Mesothelial cell of epicardium (in vitro differentiated cells): ENCODE measurements at places on chromosomes 5 and 9. TPM values are rescaled to one million over a fixed set of nuclear protein-coding genes. Genes with fewer than 3 reads are reported as not detected.
A peak's percentile ranks its signal among the peaks of the same experiment; 100 is the strongest.

The TAS2R1 gene
- not detected in 3 replicates for total RNA-seq

The EIF4E1B gene
- total RNA-seq: not detected in 3 replicates

The RMI1 gene
- total RNA-seq: 8.8 to 9.8 TPM (median 9.2 TPM) in 3 replicates

The TOR1B gene
- total RNA-seq: 15.3 to 18.0 TPM (median 16.1 TPM) in 3 replicates

The TAF1L gene
- 0.05 TPM in 1 of 3 replicates, not detected in the others for total RNA-seq

- no peaks in the 10 kb centered on the region for H3K27me3 ChIP-seq
- no peak overlapping the region for H3K4me3 ChIP-seq
- no peak for DNase-seq
- peaks cover 15% of the 10 kb centered on the region for H3K4me1 ChIP-seq
- no peaks in the 10 kb centered on the region for H3K36me3 ChIP-seq
These were observed 598 bp upstream of the TMED7 start for GRCh38 chr5:115626445-115626823.

DNA sequence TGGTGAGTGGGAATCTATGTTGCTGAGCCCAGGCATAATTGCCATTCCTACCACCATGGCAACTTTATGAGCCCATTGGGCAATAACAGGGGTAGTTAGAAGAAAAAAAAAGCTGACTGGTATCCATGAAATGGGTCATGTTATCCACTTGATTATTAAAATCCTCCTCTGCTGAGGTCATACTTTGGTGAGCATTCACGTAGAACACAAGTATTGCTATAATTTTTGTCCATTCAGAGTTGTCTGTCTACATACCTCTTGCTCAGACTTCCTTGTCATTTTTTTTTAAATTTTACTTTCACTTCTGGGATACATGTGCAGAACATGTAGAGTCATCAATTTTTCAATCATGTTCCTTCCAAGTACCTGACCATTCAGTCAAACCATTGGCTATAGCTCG, 780.8 kb upstream of the ARRDC3 start:
- H3K27ac ChIP-seq: no peak overlapping the region
- DNase-seq: no peak
- no peaks in the 10 kb centered on the region for H3K36me3 ChIP-seq
- no peak overlapping the region for H3K4me3 ChIP-seq

- peaks cover 28% of the 10 kb centered on the region for H3K4me1 ChIP-seq
- DNase-seq: no peak
- H3K36me3 ChIP-seq: no peaks in the 10 kb centered on the region
- no peak overlapping the region for H3K4me3 ChIP-seq
- H3K27me3 ChIP-seq: peaks cover 2% of the 10 kb centered on the region
These were observed 812.9 kb upstream of the ZNF608 start for GRCh38 chr5:125559296-125559695.

- H3K27me3 ChIP-seq: no peaks in the 10 kb centered on the region
- H3K4me3 ChIP-seq: no peak overlapping the region
- H3K4me1 ChIP-seq: no peaks in the 10 kb centered on the region
- no peak for DNase-seq
These were observed 701.5 kb upstream of the MEF2C start for GRCh38 chr5:89584339-89584956.

DNA sequence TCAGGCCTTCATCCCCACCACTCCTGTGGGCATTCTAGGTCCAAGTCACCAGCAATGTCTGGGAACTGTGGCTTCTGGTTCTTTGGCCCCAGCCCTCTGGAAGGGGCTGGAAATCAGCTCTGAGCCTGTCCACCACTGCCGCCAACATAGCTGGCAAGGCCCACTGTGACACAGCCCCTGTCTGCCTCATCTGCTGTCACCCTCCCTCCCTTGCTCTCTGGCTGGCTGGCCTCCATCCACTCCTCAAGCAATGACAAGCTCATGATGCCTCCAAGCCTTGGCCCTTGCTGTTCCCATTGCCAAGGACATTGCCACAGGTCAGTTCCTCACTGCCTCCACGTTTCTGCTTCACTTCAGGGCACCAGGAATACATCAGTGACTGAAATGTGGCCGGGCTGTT, 93.7 kb downstream of the LHX2 start:
- peaks cover 53% of the 10 kb centered on the region for H3K27me3 ChIP-seq
- H3K4me1 ChIP-seq: peaks cover 5% of the 10 kb centered on the region
- H3K4me3 ChIP-seq: no peak overlapping the region
- no peak for DNase-seq
- H3K27ac ChIP-seq: no peak overlapping the region

DNA sequence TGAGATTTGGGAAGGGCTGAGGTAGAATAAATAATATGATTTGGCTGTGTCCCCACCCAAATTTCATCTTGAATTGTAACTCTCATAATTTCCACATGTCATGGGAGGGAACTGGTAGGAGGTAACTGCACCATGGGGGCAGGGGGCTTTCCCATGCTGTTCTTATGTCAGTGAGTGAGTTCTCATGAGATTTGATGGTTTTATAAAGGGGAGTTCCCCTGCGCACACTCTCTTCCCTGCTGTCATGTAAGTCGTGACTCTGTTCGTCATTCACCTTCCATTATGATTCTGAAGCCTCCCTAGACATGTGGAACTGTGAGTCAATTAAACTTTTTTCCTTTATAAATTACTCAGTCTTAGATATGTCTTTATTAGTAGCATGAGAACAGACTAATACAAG, 115.5 kb upstream of the STARD4 start:
- H3K27me3 ChIP-seq: no peaks in the 10 kb centered on the region
- peaks cover 7% of the 10 kb centered on the region for H3K4me1 ChIP-seq
- no peak overlapping the region for H3K27ac ChIP-seq
- H3K36me3 ChIP-seq: peaks cover 5% of the 10 kb centered on the region

DNA sequence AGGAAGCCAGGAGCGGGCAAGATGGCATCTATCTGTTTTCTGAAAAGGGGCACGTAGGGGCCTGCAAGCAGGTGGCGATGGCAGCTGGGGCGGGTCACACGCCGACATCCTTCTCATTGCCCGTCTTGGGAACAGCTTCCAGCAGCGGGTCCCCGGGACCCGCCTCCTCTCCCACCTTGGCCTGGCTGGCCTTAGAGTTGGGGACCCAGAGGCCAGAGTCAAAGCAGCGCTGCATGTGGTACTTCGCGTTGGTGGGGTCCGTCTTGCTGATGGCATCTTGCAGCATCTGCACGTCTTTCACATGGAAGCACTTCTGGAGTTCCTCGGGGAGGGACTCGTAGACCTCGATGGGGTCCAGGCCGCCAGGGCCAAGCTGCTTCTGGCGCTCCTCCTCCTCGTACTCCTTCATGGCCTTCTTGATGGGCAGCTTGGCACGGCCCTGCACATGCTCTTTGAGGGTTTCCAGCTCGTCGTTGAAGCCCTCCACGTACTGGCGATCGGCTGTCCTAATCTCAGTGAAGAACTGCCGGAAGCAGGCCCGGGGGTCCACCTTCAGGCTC, 127.6 kb upstream of the CLINT1 start:
- no peak for DNase-seq
- H3K4me3 ChIP-seq: no peak overlapping the region
- H3K27ac ChIP-seq: no peak overlapping the region
- H3K27me3 ChIP-seq: no peaks in the 10 kb centered on the region
- H3K36me3 ChIP-seq: peaks cover 2% of the 10 kb centered on the region
- peaks cover 3% of the 10 kb centered on the region for H3K4me1 ChIP-seq

- H3K27ac ChIP-seq: peak overlapping the region; percentile 4
- H3K4me3 ChIP-seq: no peak overlapping the region
- DNase-seq: no peak
- H3K4me1 ChIP-seq: peaks cover 56% of the 10 kb centered on the region
These were observed 4.9 kb downstream of the IRX2 start for GRCh38 chr5:2746561-2747032.

GRCh38 chr9:125470767-125471580, 209.3 kb downstream of the GAPVD1 start:
- H3K27me3 ChIP-seq: no peaks in the 10 kb centered on the region
- peak overlapping the region; percentile 81 for H3K27ac ChIP-seq
- H3K4me3 ChIP-seq: no peak overlapping the region
- H3K36me3 ChIP-seq: no peaks in the 10 kb centered on the region

DNA sequence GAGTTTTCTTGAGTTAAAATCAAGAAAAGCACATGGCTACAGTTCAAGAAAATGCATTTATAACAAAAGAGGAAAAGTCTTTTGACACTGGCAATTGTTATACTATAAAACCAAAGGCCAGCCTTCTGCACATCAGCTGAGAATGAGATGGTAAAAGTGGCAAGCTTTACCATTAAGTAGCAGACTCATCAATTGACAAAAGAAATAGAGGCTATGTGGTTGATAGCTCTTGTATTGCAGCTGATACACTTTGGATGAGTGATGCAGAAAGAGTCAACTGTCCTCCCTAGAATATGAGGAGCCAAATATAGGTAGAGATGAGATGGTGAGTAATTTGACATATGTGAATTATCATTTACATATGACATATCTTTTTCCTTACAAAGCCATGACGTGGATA, 1100.9 kb upstream of the CDH6 start:
- no peaks in the 10 kb centered on the region for H3K27me3 ChIP-seq
- H3K36me3 ChIP-seq: no peaks in the 10 kb centered on the region
- no peak for DNase-seq
- H3K4me3 ChIP-seq: no peak overlapping the region
- no peak overlapping the region for H3K27ac ChIP-seq

GRCh38 chr9:132154863-132155567, 6.8 kb upstream of the NTNG2 start:
- H3K36me3 ChIP-seq: no peaks in the 10 kb centered on the region
- no peak for DNase-seq
- H3K27ac ChIP-seq: no peak overlapping the region
- peaks cover 89% of the 10 kb centered on the region for H3K27me3 ChIP-seq
- H3K4me1 ChIP-seq: peaks cover 2% of the 10 kb centered on the region

DNA sequence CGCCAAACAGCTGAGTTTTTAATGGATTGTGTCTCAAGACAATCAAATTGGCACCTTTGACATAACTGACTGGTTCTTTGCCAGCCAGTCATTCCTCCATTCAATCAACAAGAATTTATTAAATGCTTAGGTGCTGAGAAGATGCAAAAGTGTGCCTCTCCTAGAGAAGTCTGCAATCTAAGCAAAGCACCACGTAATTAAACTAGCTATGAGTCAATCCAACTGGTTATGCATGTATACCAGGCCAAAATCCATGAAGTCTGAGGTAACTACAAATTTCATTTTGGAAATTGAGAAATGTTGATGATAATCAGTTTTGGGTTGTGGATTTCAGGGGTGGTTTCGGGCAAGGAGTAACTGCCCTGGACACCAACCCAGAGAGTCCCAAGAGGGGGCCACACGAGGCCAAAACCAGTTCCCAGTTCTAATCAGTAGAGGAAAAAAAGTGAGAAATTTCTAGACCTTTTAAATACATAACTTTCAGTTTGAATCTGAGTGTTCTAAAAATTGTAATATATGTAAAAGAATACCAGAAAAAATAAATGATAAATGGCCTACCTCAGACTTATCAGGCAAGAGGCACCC, 92.6 kb downstream of the EFNA5 start:
- no peak overlapping the region for H3K27ac ChIP-seq
- DNase-seq: no peak
- H3K36me3 ChIP-seq: no peaks in the 10 kb centered on the region
- H3K4me1 ChIP-seq: peaks cover 70% of the 10 kb centered on the region

DNA sequence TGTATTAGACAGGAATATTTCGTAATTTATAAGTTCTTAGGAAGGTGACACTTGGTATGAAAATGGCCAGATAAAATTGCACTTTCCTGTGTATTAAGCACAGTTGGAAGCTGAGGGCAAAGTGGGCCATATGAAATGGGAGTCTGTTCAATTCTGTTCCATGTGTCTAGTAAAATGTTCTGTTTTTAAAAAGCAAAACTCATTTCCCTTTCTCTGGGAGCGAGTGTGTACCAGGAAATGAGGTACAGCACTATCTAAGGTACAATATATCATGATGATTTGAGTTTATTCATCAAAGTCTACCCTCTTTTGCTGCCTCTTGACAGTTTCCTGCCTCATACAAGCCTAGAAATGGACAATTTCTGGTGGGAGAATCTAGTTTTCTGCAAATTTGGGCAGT, 51.2 kb upstream of the KCNN2 start:
- DNase-seq: no peak
- H3K27ac ChIP-seq: no peak overlapping the region
- peaks cover 24% of the 10 kb centered on the region for H3K4me1 ChIP-seq

DNA sequence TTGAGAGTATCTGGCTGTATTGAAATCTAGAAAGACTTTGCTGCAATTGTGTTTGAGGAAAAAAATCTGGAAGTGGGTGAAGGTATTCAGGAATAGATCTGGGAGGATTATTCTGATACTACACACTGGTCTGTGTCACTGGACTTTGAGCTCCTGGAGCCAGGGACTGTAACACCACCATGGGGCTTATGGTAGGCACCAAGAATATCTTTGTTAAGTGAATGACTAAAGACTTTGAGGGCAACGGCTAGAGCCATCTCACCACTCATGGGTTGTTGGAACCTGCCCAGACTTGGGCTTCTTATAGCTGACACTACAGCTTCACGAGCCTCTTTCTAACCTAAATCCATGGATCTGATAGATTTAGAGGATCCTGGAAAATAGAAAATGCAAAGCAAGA, 10.2 kb downstream of the NFX1 start:
- no peak overlapping the region for H3K4me3 ChIP-seq
- peaks cover 11% of the 10 kb centered on the region for H3K4me1 ChIP-seq
- H3K27ac ChIP-seq: no peak overlapping the region
- peaks cover 32% of the 10 kb centered on the region for H3K36me3 ChIP-seq
